Activated T-helper 2 cell treated with anti-CD3 and anti-CD28 coated beads, Interferon-gamma antibody, Interleukin-2, Interleukin-4, amounts not matched to agents 10 μg/mL and 5 μg/mL and 100 μg/mL, durations not matched to agents 14 hours and 24 hours and 36 hours (primary cell): ENCODE measurements at places on chromosomes 12 and 14. TPM values are rescaled to one million over a fixed set of nuclear protein-coding genes. Genes with fewer than 3 reads are reported as not detected.

C12orf50 gene
- not detected in 2 replicates for total RNA-seq

HOXC10 gene
- not detected in 2 replicates for total RNA-seq

SETD3 gene
- total RNA-seq = 52.9 and 53.7 TPM in 2 replicates

RTN1 gene
- not detected in 2 replicates for total RNA-seq

TMTC1 gene
- total RNA-seq = 1.4 TPM in 2 replicates

AQP6 gene
- total RNA-seq = not detected in 2 replicates

OR6C2 gene
- not detected in 2 replicates for total RNA-seq

TAOK3 gene
- 52.4 and 57.0 TPM in 2 replicates for total RNA-seq

LMNTD1 gene
- not detected in 2 replicates for total RNA-seq

CNIH1 gene
- total RNA-seq = 113 and 115 TPM in 2 replicates

KANSL2 gene
- total RNA-seq = 59.5 and 62.7 TPM in 2 replicates

ENDOU gene
- total RNA-seq = not detected in 2 replicates

GCH1 gene
- 51.4 and 52.5 TPM in 2 replicates for total RNA-seq

NRL gene
- total RNA-seq = 1.6 and 1.8 TPM in 2 replicates

LALBA gene
- total RNA-seq = not detected in 2 replicates

CCDC77 gene
- total RNA-seq = 12.5 and 14.4 TPM in 2 replicates

OR4K1 gene
- not detected in 2 replicates for total RNA-seq

IFNG-AS1 gene
- total RNA-seq = not detected in 2 replicates

BMP4 gene
- total RNA-seq = not detected in 2 replicates
